ENCODE measurements at places on chromosomes 7 and 10.

DNA sequence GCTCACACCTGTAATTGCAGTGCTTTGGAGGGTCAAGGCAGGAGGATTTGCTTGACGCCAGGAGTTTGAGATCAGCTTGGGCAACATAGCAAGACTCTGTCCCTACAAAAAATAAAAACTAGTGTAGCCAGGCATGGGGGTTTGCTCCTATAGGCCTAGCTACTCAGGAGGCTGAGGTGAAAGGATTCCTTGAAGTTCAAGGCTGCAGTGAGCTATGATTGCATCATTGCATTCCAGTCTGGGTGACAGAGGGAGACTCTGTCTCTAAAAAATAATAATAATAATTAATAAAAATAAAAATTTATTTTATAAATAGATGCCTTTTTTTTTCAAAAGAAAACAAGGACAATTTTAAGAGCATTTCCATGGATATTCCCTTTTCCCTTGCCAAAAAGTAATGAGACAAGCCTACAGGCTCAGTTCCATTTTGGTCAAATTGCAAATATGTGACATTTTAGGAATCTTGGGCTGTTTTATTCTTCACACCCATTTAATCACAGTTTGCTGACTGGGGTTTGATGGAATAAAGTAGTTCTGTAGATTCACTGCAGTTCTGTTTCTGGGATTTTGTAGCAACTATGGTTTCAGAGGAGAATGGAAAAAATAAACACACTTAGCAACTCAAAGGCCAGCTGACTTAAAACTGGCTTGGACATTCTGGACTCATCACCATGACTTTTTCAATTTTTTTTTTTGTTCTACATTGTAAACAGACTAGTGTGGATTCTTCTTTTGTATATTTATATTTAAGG lies 48.4 kb upstream of the ARHGAP21 start:
- DNase-seq = no peak

DNA sequence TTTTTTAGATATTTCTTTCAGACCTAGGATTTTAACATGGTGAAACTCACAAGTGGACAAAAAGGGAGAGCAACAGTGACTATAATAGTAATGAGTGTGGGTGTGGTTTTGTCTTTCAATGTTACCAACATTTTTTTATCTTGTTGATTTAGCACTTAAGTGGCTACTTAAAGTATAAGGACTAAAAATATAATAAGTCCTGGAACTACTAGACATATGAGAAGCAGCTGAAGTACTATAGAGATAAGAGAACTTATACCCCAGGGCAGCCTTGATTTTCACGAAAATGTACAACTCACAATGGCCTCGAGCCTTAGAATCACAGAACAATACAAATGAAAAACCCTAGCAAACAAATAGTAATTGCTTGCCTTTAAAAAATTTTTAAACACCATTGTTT lies 1151.8 kb downstream of the TYW1 start:
- DNase-seq = no peak

DNA sequence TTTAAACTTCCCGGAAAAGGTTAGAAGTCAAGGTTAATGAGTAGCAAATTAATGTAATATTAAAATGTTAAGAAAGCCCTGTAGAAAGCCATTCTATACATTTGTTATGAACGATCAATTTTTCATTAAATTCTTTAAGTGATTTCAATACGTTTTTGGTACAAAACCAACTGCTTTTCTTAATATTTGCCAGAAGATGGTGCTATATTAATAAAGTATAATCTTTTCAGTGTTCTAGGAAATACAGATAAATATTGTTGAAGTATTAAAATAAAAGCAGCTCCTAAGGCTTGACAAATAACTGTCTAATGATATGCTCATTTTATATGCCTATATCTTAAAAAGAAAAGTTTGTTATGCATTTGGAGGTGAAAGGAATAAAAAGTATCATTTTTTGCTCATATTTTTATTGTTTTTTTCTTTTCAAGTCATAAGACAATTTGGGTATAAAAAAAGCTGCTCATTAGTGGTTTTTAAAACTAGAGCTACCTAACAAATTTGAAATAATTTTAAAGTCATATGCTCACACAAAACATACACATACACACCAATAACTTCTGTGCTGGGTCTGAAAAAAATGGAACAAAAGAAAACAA lies 130.3 kb upstream of the POT1 start:
- peak; percentile 48 for DNase-seq

DNA sequence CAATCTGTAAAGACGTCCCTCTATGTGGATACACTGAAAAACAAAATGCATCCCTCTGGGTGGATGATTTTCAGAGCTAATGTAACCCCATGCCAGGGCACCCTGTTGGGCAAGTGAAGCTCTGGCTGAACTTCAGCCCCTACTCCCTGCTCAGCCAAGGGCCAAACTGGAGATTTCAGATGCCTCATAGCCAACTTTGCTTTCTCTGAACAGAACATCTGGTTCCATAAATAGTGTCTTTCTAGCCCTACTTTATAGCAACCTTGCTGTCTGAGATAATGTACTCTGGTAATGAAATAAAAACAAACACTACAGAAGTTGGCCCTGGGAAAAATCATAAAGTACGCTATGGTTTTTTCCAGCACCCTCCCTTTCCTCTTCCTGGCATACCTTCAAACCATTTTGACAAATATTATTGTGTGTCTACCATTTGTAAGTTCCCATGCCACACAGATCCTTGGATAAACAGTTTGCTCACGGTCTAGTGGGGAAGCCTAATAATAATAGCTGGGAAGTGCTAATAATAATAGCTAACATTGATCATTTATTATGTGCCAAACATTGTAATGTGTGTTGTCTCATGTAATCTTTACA lies 3.4 kb downstream of the ENTPD1 start:
- no peak for DNase-seq

GRCh38 chr10:128908099-128908498 lies 558.9 kb upstream of the MGMT start:
- peak; percentile 10 for DNase-seq

DNA sequence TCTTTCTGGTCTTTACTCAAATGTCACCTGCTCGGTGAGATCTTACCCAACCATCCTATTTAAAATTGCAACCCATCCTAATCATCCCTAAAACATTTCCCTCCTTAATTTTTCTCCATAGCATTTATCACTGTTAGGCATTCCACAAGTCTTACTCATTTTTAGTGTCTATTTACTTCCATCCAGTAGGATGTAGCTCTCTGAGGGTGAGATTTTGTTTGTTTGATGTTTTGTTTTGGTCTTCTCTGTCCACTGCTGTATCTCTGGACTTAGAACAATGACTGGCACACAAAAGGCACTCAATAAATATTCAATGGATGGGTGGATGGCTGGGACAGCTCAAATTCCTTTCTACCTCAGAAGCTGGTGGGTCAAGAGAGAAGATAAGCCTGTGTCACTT lies 15.8 kb upstream of the DUSP5 start:
- no peak for DNase-seq
